ENCODE measurements at places on chromosomes 11 and 22.

DNA sequence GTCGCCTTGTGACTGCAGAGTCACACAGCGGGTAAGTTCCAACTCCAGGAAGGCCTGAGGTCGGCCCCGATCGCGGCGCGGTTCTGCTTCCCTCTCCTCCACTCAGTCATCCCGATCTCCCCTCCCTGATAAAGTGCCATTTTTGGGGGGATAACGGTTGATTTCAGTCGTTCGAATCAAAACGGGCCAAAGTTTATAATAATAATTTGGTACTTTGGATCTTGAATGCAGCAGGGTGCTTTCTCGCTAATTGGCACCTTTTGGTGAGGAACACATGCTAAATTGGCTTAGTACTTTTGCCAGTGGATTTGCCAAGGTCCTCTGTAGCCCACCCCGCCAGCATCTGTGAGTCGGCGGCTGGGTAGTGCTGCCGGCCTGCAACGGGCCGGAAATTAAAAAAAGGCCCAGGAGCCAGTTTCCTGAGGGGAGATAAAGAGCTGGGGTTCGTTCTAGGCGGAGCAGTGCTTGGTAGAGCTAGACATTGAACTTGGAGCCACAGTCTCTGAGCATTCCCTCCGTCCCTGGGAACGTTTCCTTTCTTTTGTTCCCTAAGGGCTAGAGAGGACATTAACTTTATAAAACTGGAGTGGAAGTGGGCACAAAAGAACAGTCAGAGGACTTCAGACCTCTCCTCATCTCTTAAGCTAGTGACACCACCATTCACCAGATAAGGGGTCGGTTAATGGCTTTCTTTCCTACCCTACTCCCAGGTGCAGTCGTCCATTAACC is 997 bp downstream of the UBE2L3 start:
- no peak for DNase-seq

GRCh38 chr11:114909866-114910265 is 231.5 kb downstream of the NXPE2 start:
- no peak for DNase-seq

GRCh38 chr11:125179346-125179745 is 14.8 kb downstream of the PKNOX2 start:
- no peak for DNase-seq

DNA sequence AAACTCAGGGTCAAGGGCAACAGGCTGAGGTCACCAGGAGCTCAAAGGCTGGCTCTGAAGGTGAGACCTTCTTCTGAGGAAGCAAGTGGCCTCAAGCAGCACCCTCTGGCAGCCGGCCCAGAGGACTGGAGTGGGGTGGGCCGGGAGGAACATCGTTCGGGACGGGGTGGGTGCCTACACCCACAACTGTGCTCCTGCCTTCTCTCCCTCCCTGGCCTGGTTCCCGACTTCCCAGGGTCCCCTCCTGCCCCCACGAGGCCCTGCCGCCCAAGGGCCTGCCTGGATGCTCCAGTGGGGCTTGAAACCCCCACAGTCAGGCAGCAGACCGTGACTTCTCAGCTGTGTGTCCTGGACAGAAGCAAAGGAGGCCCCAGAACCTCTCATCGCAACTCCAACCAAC is 195.7 kb downstream of the IGLL1 start:
- DNase-seq: no peak

- DNase-seq: no peak
These were observed 36.4 kb downstream of the ZBTB16 start for GRCh38 chr11:114095899-114096298.

GRCh38 chr22:38269466-38269865 is 3.3 kb downstream of the TMEM184B start:
- no peak for DNase-seq

DNA sequence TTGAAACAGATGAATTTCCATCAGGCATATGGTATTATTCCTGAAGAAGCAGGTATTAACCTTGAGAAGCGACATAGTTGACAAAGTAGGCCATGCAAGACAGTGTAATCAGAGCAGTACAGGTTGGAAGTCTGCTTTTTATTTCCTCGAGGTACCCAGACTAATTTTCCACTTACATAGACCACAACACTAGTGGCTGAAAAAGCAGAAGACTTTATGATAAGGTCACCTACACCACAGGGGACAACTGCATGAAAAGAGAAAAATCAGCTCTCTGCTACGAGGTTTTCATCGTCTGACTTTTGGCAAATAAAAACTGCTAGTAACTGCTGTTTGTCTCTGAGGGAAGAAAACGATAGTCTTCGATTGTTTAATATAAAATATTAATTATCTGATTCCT is 77.5 kb downstream of the CNTN5 start:
- no peak for DNase-seq

DNA sequence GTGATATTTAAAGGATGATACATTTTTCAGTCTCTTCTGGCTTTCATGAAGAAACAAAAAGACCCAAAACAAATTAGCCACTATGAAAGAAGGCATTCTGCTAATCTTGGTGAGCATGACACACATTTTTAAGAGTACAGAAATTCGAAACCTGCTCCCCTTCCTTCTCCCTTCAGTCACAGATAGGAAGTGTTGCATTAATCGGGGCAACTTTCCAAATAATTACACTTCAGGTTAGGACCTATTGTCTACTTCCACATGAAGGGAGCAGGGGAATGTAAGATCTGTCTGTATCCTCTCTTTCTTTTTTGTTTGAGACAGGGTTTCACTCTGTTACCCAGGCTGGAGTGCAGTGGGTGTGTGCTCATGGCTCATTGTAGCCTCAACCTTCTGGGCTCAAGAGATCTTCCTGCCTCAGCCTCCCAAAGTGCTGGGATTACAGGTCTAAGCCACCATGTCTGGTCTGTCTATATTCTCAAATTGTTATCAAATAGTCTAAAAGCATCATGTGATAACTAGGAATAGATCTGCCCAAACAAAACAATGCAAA is 45.8 kb downstream of the NCAM1 start:
- DNase-seq: no peak

DNA sequence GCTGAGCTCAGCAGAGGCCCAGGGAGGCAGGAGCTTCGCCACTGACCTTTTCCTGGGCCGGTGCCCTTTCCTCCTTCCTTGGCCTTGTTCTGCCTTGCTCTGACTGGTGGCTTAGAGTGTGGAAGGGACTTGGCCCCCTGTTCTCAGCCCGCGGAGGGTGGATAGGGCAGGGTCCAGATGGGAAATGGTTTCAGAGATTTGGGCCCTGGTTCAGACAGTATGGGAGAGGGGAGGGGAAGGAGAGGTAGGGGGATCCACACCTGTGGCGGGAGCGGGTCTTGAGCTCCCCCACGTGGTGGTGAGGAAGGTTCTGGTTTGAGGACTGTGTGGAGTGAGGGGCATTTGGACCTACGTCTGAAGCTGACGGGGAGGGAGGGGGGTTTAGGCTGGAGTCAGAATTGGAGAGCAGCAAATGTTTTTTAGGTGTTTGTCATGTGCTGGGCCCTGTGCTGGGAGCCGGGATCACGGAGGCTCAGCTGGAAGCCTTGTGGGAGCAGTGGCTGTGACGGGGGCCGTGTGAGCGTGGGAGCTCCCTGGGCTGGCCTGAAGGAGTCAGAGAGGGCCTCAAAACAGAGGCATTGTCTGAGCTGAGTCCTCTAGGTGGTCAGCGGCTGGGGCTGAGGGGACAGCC is 27.2 kb downstream of the SHANK3 start:
- DNase-seq: no peak

- DNase-seq: no peak
These were observed 51.3 kb upstream of the TOP3B start for GRCh38 chr22:22033803-22034468.

GRCh38 chr11:91047882-91048281 is 825.0 kb upstream of the CHORDC1 start:
- DNase-seq: no peak

DNA sequence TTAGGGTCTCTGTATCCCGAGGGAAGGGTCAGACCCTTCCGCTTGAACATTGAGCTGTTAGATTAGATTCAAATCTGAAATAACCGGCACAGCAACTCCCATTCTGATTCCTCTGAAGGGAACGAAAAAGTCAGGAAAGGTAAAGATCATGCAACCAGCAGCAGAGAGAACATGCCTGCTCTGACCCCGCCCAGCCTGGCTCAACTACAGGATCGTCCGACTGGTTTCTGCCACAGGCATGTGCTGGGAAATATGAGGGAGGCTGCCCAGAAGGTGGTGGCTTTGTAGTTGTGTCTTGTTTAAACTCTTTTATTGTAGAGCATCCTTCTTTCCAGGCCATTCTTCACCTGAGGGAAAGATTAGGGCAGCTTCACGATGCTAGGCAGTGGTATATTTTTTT is 5.0 kb upstream of the MTNR1B start:
- no peak for DNase-seq
